ENCODE measurements at places on chromosomes 4 and X.

DNA sequence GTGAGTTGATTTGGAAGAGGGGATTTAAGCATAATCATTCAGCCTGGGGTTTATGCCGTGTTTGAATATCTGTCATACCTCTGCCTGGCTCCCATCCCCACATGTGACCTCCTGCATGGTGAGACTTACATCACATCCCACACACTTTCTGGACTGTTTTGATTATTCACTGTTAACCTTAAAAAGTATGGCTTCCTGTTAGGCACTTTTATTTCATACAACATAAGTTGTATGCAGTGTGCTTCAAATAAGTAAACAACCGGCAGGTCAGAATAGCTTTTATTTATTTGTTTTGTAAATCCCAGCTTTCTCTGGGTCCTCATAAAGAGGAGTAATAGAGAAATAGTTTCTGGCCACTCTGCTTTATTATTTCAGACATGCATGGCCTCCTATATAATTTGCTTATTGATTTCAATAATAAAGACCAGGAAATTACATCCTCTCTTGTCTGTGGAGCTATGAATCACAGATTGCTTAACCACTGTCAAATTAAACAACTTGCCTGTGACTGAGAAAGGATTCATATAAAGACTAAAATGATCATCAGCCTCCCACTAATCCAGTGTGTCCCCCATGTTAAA is 376.8 kb upstream of the ZFP42 start:
- DNase-seq: no peak

DNA sequence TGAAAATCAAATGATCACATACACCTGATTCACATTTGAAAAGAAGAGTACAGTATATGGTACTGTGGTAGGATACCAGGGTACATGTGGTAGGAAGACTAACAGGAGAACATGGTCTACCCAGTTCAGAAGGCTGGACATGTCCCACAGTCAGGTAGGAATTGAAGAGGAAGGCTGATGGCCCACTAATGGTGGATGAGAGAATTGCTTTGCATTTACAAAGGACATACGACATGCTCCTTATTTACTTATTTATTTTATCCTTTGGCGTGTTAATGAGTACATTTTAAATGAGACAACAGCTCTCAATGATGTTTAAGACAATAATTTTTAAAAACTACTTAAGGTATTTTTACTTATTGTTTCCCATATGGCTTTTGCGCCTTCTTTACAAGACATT is 106.7 kb upstream of the BMP2K start:
- DNase-seq: no peak

DNA sequence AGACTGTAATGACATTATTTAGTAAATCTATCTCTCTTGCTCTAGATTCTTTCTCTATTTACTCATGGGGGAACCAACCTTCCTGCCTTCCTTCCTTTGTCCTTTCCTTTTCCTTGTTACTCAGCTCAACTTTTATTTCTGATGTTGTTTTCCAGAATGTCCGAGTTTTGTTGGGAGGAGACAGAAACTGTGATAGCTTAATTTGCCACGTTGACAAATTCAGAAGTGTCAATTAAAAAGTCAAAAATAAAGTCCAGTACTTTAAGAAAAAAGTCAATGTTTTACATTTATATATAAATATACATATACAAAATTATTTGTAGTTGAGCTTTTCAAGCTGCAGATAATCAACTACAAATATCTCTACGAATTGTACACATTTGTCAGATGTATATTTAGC is 1187.7 kb downstream of the ADGRL3 start:
- no peak for DNase-seq

DNA sequence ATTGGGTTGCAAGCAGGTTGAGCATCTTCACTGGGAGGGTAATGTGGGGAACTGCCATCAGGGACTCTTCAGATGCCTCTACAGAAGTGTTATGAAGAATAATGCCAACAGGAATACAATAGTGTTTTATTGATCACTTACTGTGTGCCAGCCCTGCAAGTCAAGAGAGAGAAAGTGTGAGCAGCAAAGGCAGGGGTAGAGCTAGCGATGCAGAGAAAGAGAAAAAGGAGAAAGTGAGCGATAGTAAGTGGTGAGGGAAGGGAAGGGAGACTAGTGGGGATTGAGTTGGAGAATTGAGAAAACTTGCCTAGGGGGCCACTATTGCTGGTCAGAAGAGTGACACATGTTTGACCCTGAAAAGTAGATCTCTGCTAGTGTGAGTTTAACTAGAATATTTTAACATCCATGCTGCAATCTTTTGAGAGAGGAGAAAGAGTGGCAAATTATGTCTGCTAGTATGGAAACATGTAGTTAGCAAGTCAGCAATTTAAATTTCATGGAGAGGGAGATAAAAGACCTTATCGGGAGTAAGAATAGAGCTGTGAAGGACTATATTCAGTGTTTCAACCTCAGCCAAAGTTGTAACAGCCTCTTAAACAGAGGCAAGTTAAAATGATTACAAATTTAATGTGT is 12.2 kb downstream of the AFF1 start:
- no peak for DNase-seq

Data from HTR-8/SVneo (cell line).